CD4-positive, alpha-beta T cell treated with Interferon alpha-2 for 1 hour (primary cell): ENCODE measurements at places on chromosomes 12 and 14.

GRCh38 chr12:38424436-38424835, 107.9 kb downstream of the ALG10B start:
- no peak for DNase-seq

GRCh38 chr12:3036901-3037600, 40.1 kb upstream of the TSPAN9 start:
- no peak for DNase-seq

DNA sequence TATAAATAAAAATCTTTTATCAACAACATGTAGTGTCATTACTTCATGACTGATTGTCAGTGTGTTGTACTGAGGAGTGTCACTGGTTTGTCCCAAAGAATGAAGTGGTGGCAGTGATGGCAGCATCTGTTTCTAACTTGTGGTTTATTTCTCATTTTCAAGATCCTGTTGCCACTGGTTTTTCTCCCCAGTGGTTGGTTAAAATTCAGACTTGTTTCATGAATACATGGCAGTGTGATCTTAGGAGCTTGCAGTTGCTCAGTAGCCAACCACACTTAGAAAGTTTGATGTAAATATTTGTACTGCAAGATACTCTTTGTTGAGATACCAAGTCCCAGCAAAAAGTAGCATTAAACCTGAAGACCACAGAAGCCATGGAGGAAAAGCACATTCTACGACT, 69.8 kb downstream of the PLEKHA5 start:
- no peak for DNase-seq

GRCh38 chr12:69910694-69911093, 85.7 kb downstream of the MYRFL start:
- no peak for DNase-seq

DNA sequence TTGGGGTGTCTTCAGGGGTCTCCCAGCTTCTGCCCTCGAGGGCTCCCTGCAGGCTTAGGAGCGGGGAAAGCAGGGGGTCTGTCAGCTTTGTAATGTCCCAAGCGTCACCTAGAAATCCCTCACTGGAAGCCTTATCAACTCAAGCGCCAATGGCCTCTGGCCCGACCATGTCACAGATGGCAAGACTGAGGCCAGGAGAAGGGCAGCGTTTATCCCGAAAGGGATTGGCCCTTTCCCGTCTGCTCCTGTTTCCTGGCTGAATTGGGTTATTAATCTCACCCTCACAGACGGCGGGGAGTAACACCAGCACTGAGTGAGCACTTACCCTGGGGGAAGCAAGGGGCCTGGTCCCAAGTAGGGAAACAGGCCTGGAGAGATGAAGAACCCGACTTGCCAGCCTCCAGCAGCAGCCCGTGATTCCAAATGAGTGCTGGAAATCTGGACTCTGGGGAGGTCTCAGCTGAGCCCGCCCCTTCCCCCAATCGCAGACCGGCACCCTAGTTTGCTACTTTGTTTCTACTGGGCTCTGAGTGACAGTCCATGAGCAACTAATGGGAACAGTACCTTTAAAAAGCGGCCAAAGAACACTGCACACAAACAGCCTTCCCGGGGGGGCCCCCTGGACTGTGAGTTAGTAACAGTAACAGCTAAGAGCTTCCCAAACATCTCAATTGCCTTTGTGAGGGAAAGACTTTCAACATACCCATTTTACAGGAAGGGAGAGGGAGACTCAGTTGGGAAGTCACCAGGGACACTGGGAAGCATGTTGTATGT, 2.1 kb upstream of the NCOR2 start:
- DNase-seq, result no peak

- DNase-seq, result peak; percentile 88
Measured at GRCh38 chr14:52313903-52314594, at the start of gene PTGER2. Gene PTGER2, plus strand, starts transcription at chr14:52314312. Its CDS starts 237 bp downstream, at chr14:52314549.

GRCh38 chr12:18422871-18423270, 161.6 kb downstream of the PIK3C2G start:
- DNase-seq, result no peak

GRCh38 chr14:90758959-90759358, 57.3 kb downstream of the TTC7B start:
- no peak for DNase-seq
